ENCODE measurements at places on chromosomes 16 and 17. TPM values are rescaled to one million over a fixed set of nuclear protein-coding genes. Genes with fewer than 3 reads are reported as not detected.

- H3K27ac ChIP-seq = no peak overlapping the region
- H3K27me3 ChIP-seq = no peaks in the 10 kb centered on the region
- peaks cover 75% of the 10 kb centered on the region for H3K36me3 ChIP-seq
- no peak overlapping the region for H3K4me3 ChIP-seq
These were observed 10.6 kb downstream of the TCF25 start for GRCh38 chr16:89884041-89884421.

GRCh38 chr16:85082173-85083050 is 29.9 kb downstream of the CIBAR2 start:
- no peak for DNase-seq
- peaks cover 34% of the 10 kb centered on the region for H3K36me3 ChIP-seq
- H3K4me1 ChIP-seq = peaks cover 9% of the 10 kb centered on the region
- H3K27ac ChIP-seq = no peak overlapping the region
- no peaks in the 10 kb centered on the region for H3K27me3 ChIP-seq

- no peaks in the 10 kb centered on the region for H3K27me3 ChIP-seq
- H3K4me1 ChIP-seq = no peaks in the 10 kb centered on the region
- H3K4me3 ChIP-seq = no peak overlapping the region
These were observed 356.0 kb upstream of the KIF2B start for GRCh38 chr17:53466733-53467132.

DNA sequence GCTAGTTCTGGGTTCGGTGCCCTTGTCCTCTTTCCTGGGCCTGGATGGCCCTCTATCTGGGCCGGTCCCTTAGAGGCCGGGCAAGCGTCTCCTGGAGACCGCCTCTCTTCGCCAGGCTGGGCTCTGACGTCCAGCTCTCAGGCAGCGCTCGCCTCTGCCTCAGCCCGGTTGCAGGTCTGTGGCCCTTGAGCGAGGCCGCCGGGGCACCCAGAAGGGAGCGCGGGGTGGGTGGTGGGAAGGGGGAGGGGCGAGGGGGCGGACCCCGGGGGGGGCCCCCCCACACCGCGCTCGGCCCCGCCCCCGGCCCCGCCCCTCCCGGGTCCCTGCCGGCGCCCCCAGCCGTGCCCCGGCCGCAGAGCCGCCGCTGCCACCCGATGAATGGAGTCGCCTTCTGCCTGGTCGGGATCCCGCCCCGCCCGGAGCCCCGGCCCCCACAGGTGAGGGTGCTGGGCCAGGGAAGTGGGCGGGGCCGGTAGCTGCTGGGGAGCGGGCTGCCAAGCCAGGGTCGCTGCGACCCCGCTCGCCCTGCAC is at the start of gene ARHGAP23:
Gene ARHGAP23, plus strand, starts transcription at position 353 of the 531 bp plus-strand sequence. Its CDS starts 22 bp downstream, at position 375.
- H3K4me1 ChIP-seq = peaks cover 59% of the 10 kb centered on the region
- peak within 1 kb of the TSS; percentile 77 for H3K4me3 ChIP-seq
- no peaks in the 10 kb centered on the region for H3K27me3 ChIP-seq

GRCh38 chr16:31496670-31497069 is 11.5 kb downstream of the RUSF1 start:
- no peak overlapping the region for H3K4me3 ChIP-seq
- peaks cover 76% of the 10 kb centered on the region for H3K36me3 ChIP-seq
- no peak for DNase-seq
- H3K27me3 ChIP-seq = no peaks in the 10 kb centered on the region
- H3K4me1 ChIP-seq = no peaks in the 10 kb centered on the region

DNA sequence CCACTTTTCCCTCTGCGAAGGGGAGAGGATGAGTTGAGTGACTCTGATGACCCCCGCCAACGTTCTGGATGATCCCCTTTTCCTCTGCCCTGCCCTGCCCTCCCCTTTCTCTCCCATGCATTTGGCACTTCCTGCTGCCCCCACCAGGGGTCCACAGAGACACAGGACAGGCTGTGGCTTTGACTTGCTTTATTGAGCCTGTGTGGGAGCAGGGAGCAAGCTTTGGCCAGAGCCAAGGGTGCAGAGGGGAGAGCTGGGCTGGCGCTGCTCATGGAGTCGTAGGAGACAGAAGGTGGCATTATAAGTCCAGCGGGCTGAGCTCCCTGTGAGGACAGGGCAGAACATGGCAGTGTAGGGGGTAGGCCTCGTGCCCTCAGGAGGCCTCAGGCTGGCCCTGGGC is 1.6 kb downstream of the PPY start:
- no peak overlapping the region for H3K27ac ChIP-seq
- H3K4me3 ChIP-seq = no peak overlapping the region
- no peaks in the 10 kb centered on the region for H3K27me3 ChIP-seq
- no peak for DNase-seq
- H3K36me3 ChIP-seq = no peaks in the 10 kb centered on the region

- no peak for DNase-seq
- H3K27me3 ChIP-seq = no peaks in the 10 kb centered on the region
- H3K27ac ChIP-seq = peak overlapping the region; percentile 97
- H3K4me1 ChIP-seq = peaks cover 53% of the 10 kb centered on the region
- peak overlapping the region; percentile 15 for H3K4me3 ChIP-seq
These were observed 2.3 kb downstream of the SOX15 start for GRCh38 chr17:7587420-7588151.

GRCh38 chr17:42312285-42313130 is 24.2 kb downstream of the STAT5A start:
- H3K27ac ChIP-seq = peak overlapping the region; percentile 92
- H3K27me3 ChIP-seq = no peaks in the 10 kb centered on the region
- DNase-seq = no peak
- H3K4me3 ChIP-seq = peak overlapping the region; percentile 22
- peaks cover 33% of the 10 kb centered on the region for H3K36me3 ChIP-seq

GRCh38 chr17:67993153-67993997 is 2.9 kb downstream of the C17orf58 start:
- H3K4me1 ChIP-seq = peaks cover 37% of the 10 kb centered on the region
- H3K27ac ChIP-seq = peak overlapping the region; percentile 98
- H3K27me3 ChIP-seq = no peaks in the 10 kb centered on the region
- peak overlapping the region; percentile 77 for H3K4me3 ChIP-seq
- no peak for DNase-seq

GRCh38 chr17:44795928-44796327 is 34.2 kb downstream of the GJC1 start:
- peaks cover 12% of the 10 kb centered on the region for H3K4me1 ChIP-seq
- H3K27ac ChIP-seq = peak overlapping the region; percentile 48
- no peaks in the 10 kb centered on the region for H3K27me3 ChIP-seq
- no peaks in the 10 kb centered on the region for H3K36me3 ChIP-seq
- peak overlapping the region; percentile 21 for H3K4me3 ChIP-seq

- H3K27me3 ChIP-seq = no peaks in the 10 kb centered on the region
- no peaks in the 10 kb centered on the region for H3K36me3 ChIP-seq
- no peaks in the 10 kb centered on the region for H3K4me1 ChIP-seq
- H3K4me3 ChIP-seq = no peak overlapping the region
These were observed 31.9 kb upstream of the NUDT7 start for GRCh38 chr16:77690416-77690815.

DNA sequence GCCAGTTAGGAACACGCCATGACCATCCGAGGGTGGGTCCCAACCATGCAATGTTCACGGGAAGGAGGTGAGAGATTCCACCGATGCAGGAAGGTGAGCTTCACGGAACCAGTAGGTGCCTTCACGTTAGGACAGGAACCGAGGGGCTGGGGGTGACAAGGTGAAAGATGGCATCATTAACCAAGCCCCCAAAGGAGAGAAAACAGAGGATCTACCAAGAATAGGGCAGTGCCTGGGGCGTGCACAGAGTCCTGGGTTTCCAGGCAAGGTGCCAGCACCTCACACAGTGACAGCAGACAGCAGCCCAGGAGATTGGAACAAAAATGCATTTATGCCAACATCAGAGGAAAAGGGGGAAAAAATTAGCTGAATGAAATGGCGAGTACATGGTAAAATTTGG is 137.9 kb downstream of the GSG1L start:
- no peaks in the 10 kb centered on the region for H3K4me1 ChIP-seq
- no peaks in the 10 kb centered on the region for H3K36me3 ChIP-seq
- H3K27ac ChIP-seq = no peak overlapping the region

DNA sequence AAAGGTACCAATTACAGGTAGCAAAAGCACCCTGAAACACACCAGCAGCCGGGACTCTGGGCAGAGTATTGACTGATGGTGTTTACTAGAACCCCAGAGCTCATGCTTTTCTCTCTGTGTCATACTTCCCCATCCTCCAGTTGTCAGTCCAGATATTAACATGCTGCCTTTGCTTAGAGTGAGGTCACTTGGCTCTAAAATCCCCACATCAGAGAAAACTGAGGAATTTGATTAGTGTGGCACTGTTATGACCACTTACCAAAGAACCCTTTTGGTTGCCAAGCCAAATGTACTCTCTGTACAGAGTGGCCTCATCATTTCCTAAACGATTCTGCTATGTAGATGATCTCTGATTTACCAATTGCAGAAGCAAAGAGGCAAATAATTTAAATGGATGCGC is 80.4 kb downstream of the ABCC12 start:
- no peaks in the 10 kb centered on the region for H3K27me3 ChIP-seq
- H3K4me3 ChIP-seq = no peak overlapping the region
- H3K4me1 ChIP-seq = no peaks in the 10 kb centered on the region
- no peak for DNase-seq
- no peaks in the 10 kb centered on the region for H3K36me3 ChIP-seq
- no peak overlapping the region for H3K27ac ChIP-seq

DNA sequence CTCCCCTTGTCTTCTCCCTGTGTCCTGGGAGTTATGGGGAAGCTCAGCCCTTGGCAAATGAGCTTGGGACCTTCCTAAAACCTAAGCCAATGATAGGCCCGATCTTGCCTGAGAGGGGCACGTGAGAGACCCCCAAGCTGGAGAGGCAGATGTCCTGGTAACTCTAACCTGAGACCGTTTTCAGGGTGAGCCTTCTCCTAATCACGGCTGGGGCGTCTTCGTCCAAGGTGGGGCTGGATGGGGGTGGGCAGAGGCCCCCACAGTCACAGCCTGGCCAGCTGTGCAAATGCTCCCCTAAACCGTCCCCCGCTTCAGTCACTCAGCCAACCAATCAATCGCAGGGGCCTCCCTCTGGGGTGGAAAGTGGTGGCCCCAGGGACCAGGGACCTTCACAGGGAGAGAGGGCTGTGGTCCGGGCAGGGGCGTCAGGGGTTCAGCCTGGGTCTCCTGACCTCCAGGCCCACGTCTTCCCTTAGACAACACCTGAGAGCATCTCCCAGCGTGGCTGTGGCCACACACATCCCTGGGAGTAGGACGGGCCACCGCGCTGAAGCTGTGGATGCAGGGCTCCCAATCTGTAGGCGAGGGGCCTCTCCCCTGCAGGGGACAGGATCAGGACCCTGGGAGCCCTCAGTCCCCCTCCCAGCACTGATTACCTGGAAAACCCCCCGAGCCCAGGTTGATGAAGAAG is 30.6 kb downstream of the ACTG1 start:
- H3K27ac ChIP-seq = no peak overlapping the region
- peaks cover 39% of the 10 kb centered on the region for H3K4me1 ChIP-seq
- no peaks in the 10 kb centered on the region for H3K27me3 ChIP-seq

DNA sequence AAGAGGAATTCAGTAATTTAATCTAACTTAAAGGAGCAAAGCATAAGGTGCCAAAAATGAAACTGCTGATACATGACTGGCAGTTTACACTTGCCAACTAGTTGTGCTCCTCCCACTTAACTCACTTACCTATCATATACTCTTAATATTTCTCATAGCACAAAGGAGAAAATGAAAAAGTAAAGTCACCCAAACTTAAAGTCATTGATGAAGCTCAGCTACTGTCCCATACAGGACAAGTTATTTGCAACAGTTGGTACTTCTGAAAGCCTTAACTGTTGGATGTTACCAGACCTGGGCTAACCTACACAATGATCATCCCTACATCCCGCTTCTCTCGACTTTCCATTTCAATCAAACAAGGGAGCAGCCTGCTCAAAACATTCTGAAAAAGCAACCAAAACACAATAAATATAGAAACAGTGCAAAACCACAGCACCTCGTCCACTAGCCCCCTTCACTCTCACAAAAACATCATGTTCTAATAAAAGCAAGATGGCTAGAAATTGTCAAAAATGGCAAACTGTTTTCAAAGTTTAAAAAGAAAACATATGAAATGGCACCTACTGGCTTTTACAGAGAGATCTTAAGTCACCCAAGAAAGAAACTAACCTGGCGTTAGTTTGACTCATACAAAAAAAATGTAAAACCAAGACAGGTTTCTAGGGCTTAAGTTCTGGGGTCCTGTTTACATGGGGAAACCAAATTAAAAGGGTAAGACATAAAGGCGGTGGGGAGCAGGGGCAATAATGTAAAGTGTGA is 868 bp downstream of the MED13 start:
- peak overlapping the region; percentile 99 for H3K27ac ChIP-seq
- H3K36me3 ChIP-seq = peaks cover 14% of the 10 kb centered on the region
- no peaks in the 10 kb centered on the region for H3K27me3 ChIP-seq
- H3K4me1 ChIP-seq = peaks cover 58% of the 10 kb centered on the region

DNA sequence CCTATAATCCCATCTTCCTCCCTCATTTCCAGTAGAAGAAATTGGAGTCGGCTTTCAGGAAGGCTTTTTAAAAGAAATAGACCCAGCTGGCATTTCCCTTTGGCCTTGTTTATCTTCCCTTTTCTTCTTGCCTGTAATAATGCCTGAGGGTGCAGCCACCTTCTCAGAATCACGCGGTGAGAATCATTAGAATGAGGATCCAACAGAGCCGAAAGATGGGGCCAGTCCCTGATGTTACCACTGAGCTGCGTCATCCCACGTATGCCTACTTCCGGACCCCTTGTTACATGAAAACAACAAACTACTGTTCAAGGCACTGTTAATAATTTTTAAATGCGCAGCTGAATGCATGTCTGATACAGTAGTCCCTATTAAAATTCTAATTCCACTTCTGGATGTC is 24.1 kb downstream of the SDR42E1 start:
- H3K36me3 ChIP-seq = no peaks in the 10 kb centered on the region
- no peaks in the 10 kb centered on the region for H3K27me3 ChIP-seq

DNA sequence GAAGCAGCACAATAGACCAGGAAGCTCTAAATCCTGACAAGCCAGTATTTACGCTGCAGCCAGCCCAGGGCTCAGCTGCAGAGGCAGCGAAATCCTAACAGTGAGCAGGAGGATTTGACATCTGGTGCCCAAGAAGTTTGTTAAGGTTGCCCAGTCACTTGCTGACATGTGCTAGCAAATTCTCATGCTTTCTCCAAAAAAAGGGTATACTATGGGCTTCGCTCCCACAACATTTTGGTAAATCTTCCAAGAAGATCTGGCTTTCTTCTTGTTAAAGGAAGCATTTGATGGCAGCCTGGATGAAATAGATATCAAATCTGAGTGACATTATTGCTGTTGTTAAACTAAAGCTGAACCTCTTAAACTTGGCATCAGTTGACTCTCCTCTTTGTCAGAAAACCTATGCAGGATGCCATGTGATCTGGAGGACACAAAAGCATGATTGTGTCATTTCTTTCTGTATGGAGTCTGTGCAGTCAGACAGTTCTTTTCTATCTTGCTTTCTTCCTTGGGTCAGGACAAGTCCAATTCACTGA is 949.7 kb upstream of the RBFOX1 start:
- H3K4me3 ChIP-seq = no peak overlapping the region
- no peaks in the 10 kb centered on the region for H3K4me1 ChIP-seq
- H3K27me3 ChIP-seq = no peaks in the 10 kb centered on the region
- DNase-seq = no peak
- H3K27ac ChIP-seq = no peak overlapping the region

GRCh38 chr16:85582229-85582991 is 30.7 kb upstream of the GSE1 start:
- H3K4me3 ChIP-seq = no peak overlapping the region
- no peaks in the 10 kb centered on the region for H3K36me3 ChIP-seq
- no peak for DNase-seq
- H3K27me3 ChIP-seq = no peaks in the 10 kb centered on the region

GRCh38 chr17:40565769-40566409 is 617 bp upstream of the CCR7 start:
- no peaks in the 10 kb centered on the region for H3K4me1 ChIP-seq
- no peaks in the 10 kb centered on the region for H3K36me3 ChIP-seq
- H3K27me3 ChIP-seq = no peaks in the 10 kb centered on the region
- no peak overlapping the region for H3K27ac ChIP-seq

The SBK1 gene
- 0.25 TPM for total RNA-seq

The AANAT gene
- not detected for total RNA-seq

The RPL13 gene
- 8,204 TPM for total RNA-seq

The ANKRD40CL gene
- total RNA-seq = not detected

The KRT31 gene
- not detected for total RNA-seq

The MAPK8IP3 gene
- 44.9 TPM for total RNA-seq

The EZH1 gene
- total RNA-seq = 73.7 TPM

Data from vagina (tissue), 2 donors.